ENCODE measurements at places on chromosomes 7 and 10. TPM values are rescaled to one million over a fixed set of nuclear protein-coding genes. Genes with fewer than 3 reads are reported as not detected.
A peak's percentile ranks its signal among the peaks of the same experiment; 100 is the strongest.

GRCh38 chr10:112027731-112028280, 155.8 kb downstream of the GPAM start:
- no peak for DNase-seq

- DNase-seq = no peak
Observed at GRCh38 chr7:14288701-14289100, 299.2 kb upstream of the ETV1 start.

The SPAM1 gene
- not detected for total RNA-seq

The ZNF518A gene
- total RNA-seq = 50.3 TPM

DNA sequence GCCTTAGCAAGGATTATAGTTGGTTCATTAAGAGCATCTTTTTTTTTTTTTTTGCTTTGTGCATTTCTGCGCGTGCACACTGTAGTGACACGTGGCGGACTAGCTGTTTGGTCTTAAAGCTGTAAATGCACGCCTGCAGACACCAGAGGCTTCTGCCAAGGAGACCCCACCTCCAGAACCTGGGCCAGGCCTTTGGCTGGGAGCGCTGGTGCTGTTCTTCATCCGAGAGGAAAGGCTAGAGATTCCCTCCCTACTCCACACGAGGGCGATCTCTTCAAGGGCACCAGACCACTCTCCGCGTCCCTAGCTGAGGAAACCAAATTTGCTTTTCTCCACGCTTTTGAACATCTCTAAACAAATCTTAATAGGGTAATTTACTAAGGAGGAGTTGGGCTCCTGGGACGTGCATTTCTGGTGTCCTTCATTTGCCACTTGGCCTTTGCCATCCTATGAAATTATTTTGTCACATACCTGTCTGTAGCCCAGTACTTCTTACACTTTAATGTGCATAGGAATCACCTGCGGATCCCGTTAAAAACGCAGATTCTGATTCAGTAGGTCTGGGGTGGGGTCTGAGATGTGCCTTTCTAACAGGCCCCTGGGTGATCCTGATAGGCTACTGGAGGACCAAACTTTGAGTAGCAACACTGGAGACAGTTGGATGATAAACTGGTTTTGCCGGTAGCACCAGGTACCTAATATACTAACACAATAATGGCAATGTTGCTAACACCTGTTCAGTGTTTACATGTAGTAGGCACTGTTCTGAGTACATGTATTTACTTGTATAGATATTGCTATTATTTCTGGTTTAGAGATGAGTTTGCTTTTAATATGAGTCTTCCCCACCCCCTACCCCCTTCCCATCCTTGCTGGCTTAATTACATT, 1.3 kb upstream of the SLC26A5 start:
- peak; percentile 81 for DNase-seq

GRCh38 chr10:102281102-102281487, 35.8 kb downstream of the GBF1 start:
- no peak for DNase-seq

DNA sequence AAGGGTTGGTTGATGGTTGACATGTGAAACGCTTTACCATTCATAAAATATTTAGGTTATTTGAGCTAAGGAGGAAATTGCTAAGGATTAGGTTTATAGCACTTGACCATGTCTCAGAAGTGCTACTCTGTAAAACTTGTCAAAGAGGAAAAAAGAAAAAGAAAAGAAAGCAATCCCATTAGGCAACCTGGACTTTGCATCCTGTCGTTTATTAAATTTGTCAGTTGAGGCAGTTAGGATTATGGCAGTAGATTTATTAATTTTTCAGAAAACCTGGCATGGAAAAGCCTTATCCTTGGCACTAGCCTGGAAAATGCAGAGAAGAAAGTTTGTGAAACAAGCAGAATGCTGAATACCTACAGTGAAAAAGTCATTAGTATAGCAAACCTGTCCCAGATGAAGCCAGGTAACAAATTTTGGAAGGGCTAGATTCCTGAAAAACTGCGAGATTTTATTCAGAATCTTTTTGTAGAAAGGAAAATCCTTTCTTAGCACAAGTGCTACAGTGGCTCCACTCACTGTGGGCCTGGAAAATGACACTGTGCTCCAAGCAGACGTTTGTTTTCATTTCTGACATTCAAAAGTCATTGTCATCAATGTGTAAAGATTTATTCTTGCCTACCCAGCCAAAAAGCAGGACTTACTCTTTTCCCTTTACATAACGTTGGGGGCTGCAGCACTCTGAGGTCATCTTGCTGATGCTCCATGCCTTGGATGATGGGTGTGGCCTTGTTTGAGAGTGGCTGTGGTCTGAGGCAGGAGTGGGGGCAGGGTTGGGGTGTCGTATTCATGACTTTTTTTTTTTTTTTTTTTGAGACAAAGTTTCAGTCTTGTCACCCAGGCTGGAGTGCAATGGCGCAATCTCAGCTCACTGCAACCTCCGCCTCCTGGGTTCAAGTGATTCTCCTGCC, 664.9 kb downstream of the SUGCT start:
- no peak for DNase-seq

DNA sequence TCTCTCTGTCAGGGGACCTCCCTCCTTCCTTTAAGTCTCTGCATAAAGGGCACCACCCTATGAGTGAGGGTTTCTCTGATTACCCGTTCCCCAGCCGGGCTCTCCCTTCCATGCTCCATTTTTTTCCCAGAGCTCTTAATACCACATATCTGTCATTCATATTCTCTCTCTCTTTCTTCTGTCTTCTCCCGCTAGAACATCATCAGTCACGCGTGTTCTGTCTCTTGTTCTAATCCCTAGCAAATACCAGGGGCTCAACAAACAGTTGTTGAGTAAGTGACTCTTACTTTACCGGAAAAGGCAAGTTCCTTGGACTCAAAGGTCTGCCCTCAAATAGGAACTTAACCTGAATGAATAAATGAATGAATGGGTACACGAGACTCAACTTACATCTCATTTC, 68.5 kb downstream of the RSU1 start:
- no peak for DNase-seq

The CXCL12 gene
- total RNA-seq = 0.09 TPM

The CHRM2 gene
- total RNA-seq = not detected

DNA sequence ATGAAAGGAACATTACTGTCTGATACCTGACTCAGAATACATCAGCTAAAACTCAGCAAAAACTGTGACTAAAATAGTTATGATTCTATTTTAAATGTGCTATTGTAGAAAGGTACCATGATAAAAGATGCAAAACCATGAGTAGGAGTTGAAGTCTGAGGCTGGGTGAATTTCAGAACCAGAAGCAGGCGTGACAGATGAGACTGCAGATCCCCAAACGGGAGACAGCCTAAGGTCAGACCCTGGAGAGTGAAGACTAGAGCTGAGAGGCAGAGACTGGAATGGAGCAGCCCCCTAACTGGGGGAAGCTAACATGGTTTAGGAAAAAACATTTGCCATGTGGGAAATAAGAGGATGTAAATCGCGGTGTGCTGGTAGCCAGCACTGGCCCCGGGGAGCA, 275.8 kb downstream of the POM121L12 start:
- no peak for DNase-seq

The WDFY4 gene
- total RNA-seq = not detected

GRCh38 chr10:113369365-113369694, 183.5 kb upstream of the HABP2 start:
- DNase-seq = no peak

- DNase-seq = peak; percentile 56
Observed at GRCh38 chr10:34995925-34996324, 94.2 kb downstream of the CUL2 start.

- DNase-seq = no peak
Observed at GRCh38 chr10:114030140-114030539, 13.5 kb upstream of the ADRB1 start.

Data from neural progenitor cell (in vitro differentiated cells).